ENCODE measurements at places on chromosomes 12 and 14. TPM values are rescaled to one million over a fixed set of nuclear protein-coding genes. Genes with fewer than 3 reads are reported as not detected.

Gene STYK1
- total RNA-seq: 6.0 TPM

Gene SCNN1A
- not detected for total RNA-seq

Gene CATSPERB
- not detected for total RNA-seq

Gene RHOJ
- total RNA-seq: 312 TPM

Gene CMKLR1
- not detected for total RNA-seq
